ENCODE measurements at places on chromosomes 7 and 10. TPM values are rescaled to one million over a fixed set of nuclear protein-coding genes. Genes with fewer than 3 reads are reported as not detected.

FAM25A gene
- total RNA-seq, result not detected

TAS2R60 gene
- total RNA-seq, result not detected

UBE2H gene
- 33.4 TPM for total RNA-seq

SLC18A3 gene
- total RNA-seq, result not detected

TMEM196 gene
- total RNA-seq, result not detected

All from activated naive CD4-positive, alpha-beta T cell treated with anti-CD3 and anti-CD28 coated beads for 36 hours (primary cell).